ENCODE measurements at places on chromosomes 4 and X. TPM values are rescaled to one million over a fixed set of nuclear protein-coding genes. Genes with fewer than 3 reads are reported as not detected.

LEF1 gene
- 4.3 TPM for total RNA-seq

VEGFC gene
- total RNA-seq, result 30.6 TPM

CT55 gene
- not detected for total RNA-seq

CCKAR gene
- not detected for total RNA-seq

CSAG2 gene
- not detected for total RNA-seq

CT45A1 gene
- total RNA-seq, result not detected

PLP1 gene
- 1.9 TPM for total RNA-seq

DNA sequence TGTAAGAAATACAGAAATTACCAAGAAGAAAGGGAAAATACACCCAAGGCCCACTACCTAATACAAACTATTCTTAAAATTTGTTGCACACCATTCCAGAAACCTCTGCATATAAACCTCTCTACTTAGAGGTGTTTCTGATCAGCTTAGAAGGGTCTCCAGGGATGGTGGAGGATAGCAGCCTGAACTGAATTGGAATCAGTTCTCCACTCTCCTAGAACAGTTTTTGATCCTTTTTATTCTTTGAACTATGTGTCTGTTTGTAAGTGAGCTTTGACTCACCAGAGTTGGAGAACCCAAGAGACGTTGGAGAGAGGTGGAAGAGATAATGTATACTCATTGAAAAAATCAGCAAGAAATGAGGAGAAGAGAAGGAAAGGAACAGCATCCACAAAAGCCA, 96.6 kb upstream of the OTUD4 start:
- DNase-seq, result no peak

DNA sequence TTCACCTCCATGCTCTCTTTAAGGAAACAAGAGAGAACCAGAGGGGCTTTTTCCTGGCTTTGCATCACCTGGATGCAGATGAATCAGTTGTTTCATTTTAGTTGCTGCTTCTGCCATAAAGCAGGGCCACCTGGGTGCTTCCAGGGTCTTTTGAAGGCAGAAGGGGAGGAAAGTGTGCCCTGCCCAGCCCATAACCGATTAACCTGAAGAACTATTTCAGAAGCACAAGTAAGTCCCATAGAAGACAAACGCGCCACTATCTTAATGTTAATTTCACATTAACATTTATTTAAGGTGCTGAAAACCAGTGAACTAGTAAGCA, 32.1 kb downstream of the IRF2 start:
- DNase-seq, result no peak

GRCh38 chr4:167421201-167421600, 186.9 kb upstream of the SPOCK3 start:
- DNase-seq, result no peak

DNA sequence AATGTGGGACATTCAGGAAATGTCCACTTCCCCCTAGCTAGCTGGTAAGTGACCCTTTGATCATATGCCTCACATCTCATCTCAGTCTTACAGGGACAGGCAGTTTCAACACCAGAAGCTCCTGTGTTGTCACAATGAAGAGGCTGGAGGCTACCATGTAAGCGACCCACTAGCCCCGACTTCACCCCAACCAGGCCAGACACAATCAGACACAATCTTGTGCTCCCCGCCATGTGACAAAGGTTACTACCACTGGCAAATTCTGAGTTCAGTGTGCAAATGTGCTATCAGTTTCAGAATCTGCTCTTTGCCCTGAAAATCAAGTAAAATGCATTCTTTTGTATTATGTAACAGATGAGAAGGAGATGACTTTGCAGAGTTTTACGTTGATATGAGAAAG, 56.9 kb upstream of the STS start:
- no peak for DNase-seq

DNA sequence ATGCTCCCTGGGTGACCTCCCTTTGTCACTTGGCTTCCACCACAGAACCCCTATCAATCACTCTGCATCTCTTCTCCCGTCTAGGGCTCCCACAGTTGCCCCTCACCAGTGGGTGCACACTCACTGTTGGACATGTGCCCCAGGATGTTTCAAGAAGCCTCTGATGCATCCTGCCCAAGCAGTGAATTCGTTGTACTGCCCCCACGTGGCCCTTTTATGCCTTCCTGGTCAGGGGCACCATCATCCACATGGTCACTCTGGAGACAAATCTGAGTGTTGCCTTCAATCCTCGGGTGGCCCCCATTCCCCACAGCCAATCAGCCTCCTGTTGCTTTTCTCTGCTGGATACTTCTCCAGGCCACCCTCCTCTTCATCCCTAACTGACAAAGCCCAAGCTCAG, 12.2 kb downstream of the ITIH6 start:
- DNase-seq, result no peak

DNA sequence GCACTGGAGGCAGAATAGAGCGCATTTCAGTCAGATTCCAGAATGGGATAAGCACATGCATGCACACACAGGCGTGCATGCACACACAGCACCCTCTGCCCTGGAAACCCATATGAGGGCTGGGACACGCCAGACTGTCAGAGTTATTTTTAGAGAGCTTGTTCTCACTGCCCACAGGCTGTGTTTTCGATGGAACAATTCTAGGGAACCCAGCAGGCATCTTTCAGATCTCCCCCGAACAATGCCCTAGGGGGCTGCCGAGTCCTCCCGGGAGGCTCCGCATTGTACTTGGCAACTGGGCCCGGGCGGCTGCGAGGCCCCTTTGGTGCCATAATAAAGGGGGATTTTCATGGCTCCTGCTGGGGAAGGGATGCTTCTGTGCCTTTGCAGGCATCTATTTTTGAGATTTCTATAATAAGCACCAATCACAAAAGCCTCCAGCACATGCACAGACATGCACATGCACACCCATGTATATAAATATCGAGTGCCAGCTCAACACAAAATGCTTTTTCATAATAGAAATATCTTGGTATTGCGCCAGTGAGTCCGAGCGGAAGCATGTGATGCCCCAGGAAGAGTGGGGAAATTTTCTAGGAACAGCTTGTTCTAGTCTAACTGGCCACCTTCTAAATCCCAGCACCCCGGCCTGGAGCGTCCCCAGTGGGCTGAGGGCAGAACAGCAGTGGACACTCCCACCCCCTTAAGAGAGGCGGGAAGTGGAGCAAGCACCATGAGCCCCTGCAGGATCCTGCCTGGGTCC, 88.5 kb downstream of the PHKA2 start:
- no peak for DNase-seq

GRCh38 chr4:105215609-105216313, 69.1 kb downstream of the TET2 start:
- DNase-seq, result no peak

DNA sequence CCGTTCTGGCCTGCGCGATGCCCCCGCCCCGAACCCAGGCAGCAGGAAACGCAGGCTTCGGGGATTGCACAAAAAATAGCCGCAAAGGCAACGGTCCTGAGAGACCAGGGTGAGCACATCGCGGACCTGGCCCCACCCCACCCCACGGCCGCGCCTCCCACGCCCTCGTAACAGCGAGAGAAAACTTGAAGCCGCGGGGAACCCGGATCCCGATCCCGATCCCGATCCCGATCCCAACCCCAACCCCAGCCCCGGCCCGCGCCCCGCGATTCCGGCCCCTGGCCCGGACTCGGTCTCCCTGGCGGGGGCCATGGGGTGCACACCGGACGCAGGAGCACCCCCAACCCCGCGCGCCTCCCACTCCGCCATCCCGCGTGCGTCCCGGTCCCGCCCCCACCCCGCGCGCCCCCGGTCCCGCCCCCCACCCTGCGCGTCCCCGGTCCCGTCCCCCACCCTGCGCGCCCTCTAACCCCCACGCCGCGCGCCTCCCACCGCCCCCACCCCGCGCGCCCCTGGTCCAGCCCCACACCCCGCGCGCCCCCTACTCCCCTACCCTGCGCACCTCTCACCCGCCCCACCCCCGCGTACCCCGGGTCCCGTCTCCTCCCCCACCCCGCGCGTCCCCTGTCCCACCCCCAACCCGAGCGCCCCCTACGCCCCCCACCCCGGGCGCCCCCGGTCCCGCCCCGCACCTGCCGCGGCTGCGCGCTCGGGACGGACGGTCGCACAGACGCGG, 29.0 kb downstream of the NOP14 start:
- DNase-seq, result no peak

- no peak for DNase-seq
Measured at GRCh38 chrX:45006002-45006800, 133.2 kb downstream of the KDM6A start.

GRCh38 chr4:16140879-16141249, 57.0 kb upstream of the PROM1 start:
- DNase-seq, result no peak
